Activated naive CD8-positive, alpha-beta T cell treated with anti-CD3 and anti-CD28 coated beads for 36 hours (primary cell): ENCODE measurements at places on chromosomes 7 and 10. TPM values are rescaled to one million over a fixed set of nuclear protein-coding genes. Genes with fewer than 3 reads are reported as not detected.

DNA sequence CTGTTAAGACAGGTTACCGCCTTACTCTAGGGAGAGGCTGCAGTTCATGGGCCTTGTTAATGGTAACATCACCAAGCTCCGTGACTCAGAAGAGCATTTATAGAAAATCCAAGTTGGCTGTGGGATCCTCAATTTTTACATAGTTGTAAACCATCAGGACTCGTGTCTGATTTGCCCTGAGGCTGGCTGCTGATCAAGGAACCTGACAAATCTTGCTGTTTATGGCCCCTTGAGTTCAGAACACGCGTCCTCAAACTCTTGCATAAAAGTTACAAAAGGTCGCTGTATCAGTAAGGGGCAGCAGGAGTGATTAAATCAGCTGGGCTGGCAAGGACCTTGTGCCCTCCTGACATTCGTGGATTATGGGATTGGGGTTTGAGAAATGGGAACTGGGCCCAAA lies 4.6 kb downstream of the SLC13A4 start:
- no peak for DNase-seq

DNA sequence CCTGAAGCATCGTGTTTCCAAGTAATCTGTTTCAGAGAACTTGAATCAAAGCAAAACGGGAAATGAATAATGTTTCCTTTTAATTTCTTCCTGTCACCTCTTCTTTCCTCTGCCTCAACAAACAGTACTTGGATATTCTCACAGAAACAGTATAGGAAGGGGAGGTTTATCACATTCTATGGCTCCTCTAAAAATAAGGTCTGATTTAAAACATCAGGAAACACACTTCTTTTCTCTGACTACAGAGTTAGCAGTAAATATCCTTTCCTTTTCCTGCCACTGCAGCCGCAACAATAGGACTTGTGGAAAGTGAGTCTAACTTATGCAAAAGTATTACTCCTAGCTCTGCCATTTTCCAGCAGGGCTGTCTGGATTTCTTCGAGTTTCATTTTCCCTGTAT lies 62.3 kb downstream of the CH25H start:
- DNase-seq = no peak

GRCh38 chr10:126476246-126476645 lies 88.0 kb upstream of the ADAM12 start:
- no peak for DNase-seq

GRCh38 chr7:99560834-99561736 lies 2.6 kb downstream of the ZNF655 start:
- no peak for DNase-seq

- DNase-seq = no peak
Observed at GRCh38 chr7:127949769-127950222, 81.4 kb downstream of the LRRC4 start.

- DNase-seq = no peak
Observed at GRCh38 chr7:39712751-39713150, 89.4 kb downstream of the RALA start.

MEIG1 gene
- total RNA-seq = 1.1 TPM

FOXP2 gene
- total RNA-seq = not detected

BMPER gene
- total RNA-seq = not detected

HYAL4 gene
- not detected for total RNA-seq

NUPR2 gene
- total RNA-seq = not detected
